ENCODE measurements at places on chromosomes 5 and 9. TPM values are rescaled to one million over a fixed set of nuclear protein-coding genes. Genes with fewer than 3 reads are reported as not detected.

The KLF4 gene
- 37.7 TPM for polyA plus RNA-seq

The TMOD1 gene
- 129 TPM for polyA plus RNA-seq

The LPAR1 gene
- polyA plus RNA-seq = 74.1 TPM

The GLRA1 gene
- polyA plus RNA-seq = not detected

The MORN5 gene
- polyA plus RNA-seq = 0.56 TPM

The ANKRD34B gene
- polyA plus RNA-seq = not detected

The ST8SIA4 gene
- 6.0 TPM for polyA plus RNA-seq

The LCP2 gene
- polyA plus RNA-seq = 5.5 TPM

The BTNL8 gene
- 0.16 TPM for polyA plus RNA-seq

The SPATA31C1 gene
- polyA plus RNA-seq = not detected

The DNAH5 gene
- 0.39 TPM for polyA plus RNA-seq

The GAPT gene
- 0.76 TPM for polyA plus RNA-seq

The ABLIM3 gene
- polyA plus RNA-seq = 71.5 TPM

Measured in muscle of leg (tissue), 16 donors.